ENCODE measurements at places on chromosomes 13 and 19. TPM values are rescaled to one million over a fixed set of nuclear protein-coding genes. Genes with fewer than 3 reads are reported as not detected.

ZNF415 gene
- 4.0 TPM for total RNA-seq

PROZ gene
- not detected for total RNA-seq

ZNF132 gene
- 7.4 TPM for total RNA-seq

CEACAM7 gene
- not detected for total RNA-seq

DNA sequence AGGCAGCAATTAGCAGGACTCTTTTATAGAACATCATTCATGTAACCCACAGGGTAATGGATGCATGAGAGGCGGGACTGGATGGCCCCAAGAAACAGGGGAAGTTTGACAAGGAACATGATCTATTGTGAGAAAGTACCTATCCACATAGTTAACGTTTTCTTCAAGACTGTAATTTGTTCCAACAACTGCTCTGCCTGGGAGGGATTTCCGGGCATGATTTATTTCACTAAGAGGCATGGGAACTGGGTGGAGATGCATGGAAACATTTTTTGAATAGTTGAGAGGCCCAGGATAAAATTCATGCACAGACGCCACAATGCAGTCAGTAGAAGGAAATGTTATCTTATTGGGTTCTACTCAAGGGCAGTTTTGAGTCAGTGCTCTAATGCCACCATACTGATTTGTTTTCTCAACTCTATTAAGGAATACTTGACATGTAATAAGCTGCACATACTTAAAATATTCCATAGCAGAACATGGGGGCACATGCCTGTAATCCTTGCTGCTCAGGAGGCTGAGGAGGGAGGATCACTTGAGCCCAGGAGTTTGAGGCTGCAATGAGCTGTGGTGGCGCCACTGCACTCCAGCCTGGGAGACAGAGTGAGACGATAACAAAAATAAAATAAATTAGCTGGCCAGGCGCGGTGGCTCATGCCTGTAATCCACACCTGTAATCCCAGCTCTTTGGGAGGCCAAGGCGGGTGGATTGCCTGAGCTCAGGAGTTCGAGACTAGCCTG lies 9.9 kb upstream of the ATG4D start:
- DNase-seq, result no peak

GRCh38 chr19:17681505-17682125 lies 6.5 kb downstream of the UNC13A start:
- DNase-seq, result no peak

GRCh38 chr19:7676376-7676775 lies 514 bp upstream of the MCEMP1 start:
- DNase-seq, result peak; percentile 81

- DNase-seq, result no peak
Measured at GRCh38 chr19:33712268-33712667, 84.4 kb upstream of the KCTD15 start.

DNA sequence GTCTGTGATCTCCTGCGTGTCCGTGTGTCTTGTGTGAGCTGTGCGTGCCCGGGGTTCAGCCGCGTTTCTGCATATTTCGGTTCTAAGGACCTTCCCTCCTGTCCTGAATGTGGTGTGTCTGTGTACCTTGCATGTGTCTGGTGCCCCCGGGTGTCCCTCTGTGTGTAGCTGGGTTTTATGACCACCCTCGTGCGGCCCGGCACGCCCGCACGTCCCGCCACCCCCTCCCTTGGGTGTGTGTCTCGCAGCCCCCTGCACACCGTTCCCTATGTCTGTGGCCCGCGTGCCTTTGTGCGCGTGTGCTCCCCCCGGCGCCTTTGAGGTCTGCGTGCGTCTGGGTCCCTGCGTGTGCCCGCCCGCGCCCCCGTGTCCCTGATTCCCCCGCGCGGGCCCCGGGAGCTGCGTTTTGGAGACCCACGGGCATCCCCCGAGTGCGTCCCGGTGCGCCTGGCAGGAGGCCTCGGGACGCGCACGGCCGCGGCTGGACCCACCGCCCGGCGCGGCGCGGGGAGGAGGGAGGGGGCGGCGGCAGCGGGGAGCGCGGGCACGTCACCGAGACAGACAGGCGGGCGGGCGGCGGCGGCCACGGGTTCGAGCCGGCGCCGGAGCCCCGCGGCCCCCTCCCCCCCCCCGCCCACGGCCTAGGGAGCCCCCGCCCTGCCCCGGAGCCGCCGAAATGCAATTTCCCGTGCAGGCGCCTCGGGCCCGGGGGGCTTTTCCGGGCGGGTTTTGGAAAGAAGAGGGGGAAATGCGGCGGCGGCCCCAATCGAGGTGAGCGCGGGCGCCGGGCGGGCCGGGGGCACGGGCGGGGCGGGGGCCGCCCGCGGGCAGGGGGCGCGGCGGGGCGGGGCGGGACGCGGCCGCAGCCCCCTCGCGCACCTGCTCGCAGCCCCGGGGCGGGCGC lies 12.0 kb upstream of the NANOS3 start:
- DNase-seq, result no peak

DNA sequence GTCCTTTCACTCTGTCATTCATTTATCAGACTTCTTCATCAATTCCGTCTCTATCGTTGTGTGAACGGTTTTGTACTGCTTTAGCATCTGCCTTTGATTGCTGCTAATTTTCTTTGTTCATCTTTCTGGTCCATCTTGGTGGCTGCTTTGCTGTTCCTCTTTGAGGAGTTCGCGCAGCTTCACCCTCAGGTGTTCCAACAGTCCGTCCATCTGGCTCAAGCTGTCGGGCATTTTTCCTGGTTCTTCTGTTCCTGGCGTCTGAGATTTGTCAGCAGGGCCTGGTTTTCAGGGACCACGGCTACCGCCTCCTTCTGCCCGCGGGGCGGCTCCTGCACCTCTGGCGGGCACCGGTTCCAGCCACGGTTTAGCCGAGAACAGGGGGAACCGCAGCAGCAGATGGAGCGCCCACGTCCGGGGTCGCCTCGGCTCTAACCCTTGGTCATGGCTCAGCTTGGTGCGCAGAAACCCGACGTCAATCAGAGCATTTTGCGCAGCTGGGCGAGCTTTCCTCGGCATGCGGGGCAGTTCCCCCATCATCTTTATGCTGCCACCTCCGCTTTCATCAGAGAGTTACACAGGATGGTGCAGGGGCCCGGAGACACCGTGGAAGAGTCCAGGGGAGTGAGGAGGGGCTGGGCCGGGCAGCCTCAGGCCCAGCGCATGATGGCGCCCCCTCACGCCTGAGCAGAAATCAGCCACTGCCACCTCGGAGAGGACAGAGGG lies 89.5 kb downstream of the ZNF100 start:
- DNase-seq, result no peak

- DNase-seq, result no peak
Measured at GRCh38 chr13:26221399-26221720, 754 bp downstream of the RNF6 start.

- no peak for DNase-seq
Measured at GRCh38 chr19:6662702-6663101, 7.3 kb downstream of the TNFSF14 start.

DNA sequence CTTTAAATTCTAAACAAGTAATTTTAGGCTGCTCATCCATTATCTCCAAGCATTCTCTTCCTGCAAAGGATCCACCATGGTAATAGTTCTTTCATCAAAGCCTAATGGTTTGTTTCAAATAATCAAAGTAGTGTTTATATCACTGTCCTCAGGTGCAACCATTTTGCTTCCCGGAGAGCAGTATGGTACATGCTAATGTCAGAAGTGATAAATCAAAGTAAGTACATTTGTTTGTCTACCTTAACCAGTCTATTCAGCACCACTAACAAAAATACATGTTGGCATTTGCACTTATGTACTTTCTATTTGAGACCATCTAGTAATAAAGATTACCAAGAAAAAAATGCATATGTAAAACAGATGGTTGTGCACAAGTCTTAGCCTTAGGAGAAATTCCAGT lies 37.5 kb downstream of the DACH1 start:
- no peak for DNase-seq

DNA sequence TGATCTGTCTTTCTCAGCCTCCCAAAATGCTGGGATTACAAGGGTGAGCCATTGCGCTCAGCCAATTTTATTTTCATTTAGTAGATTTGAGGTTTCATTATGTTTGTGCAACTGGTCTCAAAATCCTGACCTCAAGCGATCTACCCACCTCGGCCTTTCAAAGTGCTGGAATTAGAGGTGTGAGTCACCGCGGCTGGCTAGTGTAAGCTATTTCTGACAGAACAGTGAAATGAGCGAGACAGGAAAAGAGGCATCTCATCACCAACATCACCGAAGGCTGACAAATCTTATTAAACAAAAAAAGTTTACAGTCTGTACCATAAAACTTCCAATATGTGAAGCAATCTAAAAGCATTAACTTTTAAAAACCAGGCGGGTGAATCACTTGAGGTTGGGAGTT lies 12.2 kb upstream of the ZNF888 start:
- no peak for DNase-seq
